ENCODE measurements at places on chromosomes 2 and 18.

GRCh38 chr2:152099367-152100050 is 665 bp upstream of the CACNB4 start:
- DNase-seq = no peak

DNA sequence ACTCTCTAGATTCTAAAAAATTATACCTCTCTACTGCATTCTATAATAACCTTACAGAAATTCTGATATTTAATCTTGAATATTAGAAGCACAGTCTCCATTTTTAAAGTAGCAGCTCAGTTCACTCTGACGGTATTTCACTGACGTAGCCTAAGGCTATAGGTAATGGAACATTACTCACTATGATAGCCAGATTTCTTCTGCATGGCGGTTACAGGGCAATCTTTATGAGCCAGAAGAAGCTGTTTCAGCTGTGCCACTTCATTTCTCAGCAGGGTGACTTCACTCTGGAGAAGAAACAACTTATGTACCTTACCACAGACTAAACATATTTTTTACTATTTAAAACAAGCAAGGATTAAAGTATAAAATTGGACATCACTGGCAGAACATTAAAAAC is 75.3 kb upstream of the CHN1 start:
- DNase-seq = no peak

GRCh38 chr2:133977405-133977804 is 276.5 kb upstream of the MGAT5 start:
- DNase-seq = peak; percentile 12

- DNase-seq = no peak
Measured at GRCh38 chr2:152047824-152048471, 50.9 kb downstream of the CACNB4 start.

GRCh38 chr2:133801946-133802345 is 233.7 kb upstream of the NCKAP5 start:
- DNase-seq = no peak

- no peak for DNase-seq
Measured at GRCh38 chr2:2232167-2232566, 98.9 kb downstream of the MYT1L start.

GRCh38 chr2:86825036-86825692 is 34.5 kb upstream of the CD8A start:
- DNase-seq = no peak

GRCh38 chr2:60888853-60889252 is 7.5 kb downstream of the REL start:
- no peak for DNase-seq

GRCh38 chr2:157329524-157329923 is 3.9 kb upstream of the ERMN start:
- DNase-seq = no peak

- DNase-seq = no peak
Measured at GRCh38 chr2:137255990-137256389, 490.6 kb downstream of the THSD7B start.

DNA sequence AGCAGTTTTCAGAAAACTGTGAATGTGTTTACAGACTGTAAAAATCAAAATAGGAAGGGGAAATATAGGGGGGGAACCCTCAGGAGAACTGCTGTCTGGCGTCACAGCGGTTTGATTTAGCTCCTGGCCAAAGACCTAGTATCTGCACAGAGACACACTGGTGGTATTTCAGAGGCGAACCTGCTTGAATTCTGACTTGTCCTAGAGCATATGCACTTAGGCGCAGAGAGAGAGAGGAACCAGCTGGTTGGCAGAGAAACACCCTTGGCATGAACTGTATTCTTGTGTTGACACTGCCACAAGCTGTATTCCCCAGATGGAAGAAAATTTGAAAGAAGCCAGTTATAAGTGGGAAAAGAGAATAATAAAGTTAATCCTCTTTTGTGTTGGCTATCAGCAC is 506.5 kb upstream of the NRP2 start:
- no peak for DNase-seq

GRCh38 chr2:29662861-29663260 is 258.5 kb downstream of the ALK start:
- DNase-seq = no peak

DNA sequence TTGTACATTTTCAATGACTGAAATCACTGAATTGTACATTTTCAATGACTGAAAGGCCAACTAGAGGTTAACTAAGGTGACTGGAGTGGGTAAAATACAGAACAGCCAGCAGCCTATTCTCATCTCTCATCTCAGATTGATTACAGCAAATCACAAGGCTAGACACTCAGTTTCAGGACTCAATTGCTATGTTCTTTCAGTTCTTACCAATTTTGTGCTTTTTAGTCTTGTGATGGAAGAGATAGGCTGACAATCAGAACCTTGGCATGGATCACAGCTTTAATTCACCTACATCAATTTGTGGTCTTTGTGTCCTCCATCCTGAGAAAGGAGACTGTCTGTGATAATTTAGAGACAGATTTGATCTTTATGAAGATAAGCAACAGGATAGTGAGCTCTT is 124.7 kb downstream of the GULP1 start:
- no peak for DNase-seq

DNA sequence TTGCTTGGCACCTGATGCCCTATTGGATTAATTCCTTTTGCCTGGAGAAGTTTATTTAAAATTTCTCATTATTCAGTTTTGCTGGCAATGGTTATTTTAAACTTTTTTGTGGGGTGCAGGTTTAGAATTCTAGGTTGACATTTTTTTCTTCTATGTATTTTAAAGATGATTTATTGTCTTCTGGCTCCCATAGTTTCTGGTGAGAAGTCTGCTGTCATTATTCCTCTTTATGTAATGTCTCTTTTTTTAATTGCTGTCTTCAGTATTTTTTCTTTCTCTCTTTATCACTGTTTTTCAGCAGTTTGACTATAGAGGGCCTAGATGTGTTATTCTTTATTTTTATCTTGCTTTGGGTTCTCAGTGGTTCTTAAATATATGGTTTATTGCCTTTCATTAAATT is 182.2 kb upstream of the STON1 start:
- DNase-seq = no peak

- DNase-seq = no peak
Measured at GRCh38 chr2:8597559-8598225, 84.2 kb upstream of the ID2 start.

GRCh38 chr2:37770797-37771196 is 99.4 kb upstream of the CDC42EP3 start:
- no peak for DNase-seq

DNA sequence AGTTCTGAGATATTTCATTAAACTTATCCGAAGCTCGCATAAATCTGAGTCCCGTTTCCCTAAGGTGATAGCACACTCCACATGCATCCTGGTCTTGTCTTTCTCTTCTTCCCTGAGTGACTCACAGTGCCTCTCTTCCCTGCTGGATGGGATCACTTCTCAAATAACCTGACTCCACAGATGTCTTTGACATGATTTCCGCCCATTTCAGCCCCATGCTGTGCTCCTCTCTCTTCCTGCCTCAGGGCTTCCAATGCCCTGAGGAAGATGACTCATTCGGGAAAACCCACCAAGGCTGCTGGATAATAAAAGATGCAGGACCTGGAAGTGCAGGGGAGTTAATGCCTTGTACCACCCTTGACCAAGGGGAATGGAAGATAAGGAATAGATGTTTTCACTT is 441.7 kb upstream of the SOX11 start:
- DNase-seq = no peak

DNA sequence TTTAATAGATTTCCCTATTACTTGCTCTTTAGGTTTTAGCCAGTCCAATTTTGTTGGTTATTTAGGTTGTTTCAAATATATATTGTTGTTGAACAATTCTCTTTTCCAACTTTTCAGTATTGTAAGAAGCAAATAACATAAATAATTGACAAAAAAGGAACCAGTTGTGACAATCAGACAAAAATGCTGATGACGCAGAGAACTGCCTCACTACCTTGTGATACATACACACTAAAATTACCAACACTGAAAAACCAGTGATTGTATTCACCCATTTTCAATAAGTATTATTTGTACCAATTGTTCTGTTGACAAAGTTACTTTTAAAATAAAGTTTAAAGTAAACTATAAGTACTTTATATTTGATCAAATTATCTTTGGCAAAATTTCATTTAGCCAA is 43.1 kb upstream of the NABP1 start:
- DNase-seq = no peak

- DNase-seq = peak; percentile 34
Measured at GRCh38 chr2:201452058-201452921, 750 bp downstream of the STRADB start.

DNA sequence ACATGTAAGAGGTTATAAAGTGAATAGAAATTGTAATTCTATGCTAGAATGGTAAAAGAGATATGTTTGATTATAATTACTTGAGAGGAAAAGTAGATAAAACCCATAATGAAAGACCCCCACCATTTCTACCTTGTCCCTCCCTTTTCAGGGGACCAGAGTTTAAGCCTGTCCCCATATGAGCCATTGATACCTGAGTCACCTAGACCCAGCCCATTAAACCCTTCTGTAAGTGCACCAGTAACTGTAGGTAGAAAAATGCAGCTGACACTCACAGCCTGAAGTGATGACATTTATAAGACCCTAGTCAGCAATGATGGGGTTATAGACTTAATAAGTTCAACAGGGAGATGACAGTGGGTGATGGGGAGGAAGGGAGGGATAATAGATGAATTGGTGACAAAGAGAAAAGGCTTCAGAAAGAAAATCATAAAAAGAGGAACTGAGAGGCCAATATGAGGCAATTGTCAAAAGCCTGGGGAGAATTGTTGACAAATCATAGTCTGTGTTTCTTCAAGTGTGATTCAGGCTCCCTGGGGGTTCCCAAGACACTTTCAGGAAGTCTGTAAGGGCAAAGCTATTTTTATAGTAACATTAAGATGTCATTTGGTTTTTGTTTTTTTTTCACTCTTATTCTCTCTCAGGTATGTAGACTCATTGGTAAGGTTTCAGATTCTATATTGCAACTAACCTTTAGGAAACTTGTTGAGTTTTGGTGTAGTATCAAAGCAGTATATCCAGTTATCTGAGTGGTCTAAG is 544.2 kb downstream of the SATB2 start:
- DNase-seq = no peak

DNA sequence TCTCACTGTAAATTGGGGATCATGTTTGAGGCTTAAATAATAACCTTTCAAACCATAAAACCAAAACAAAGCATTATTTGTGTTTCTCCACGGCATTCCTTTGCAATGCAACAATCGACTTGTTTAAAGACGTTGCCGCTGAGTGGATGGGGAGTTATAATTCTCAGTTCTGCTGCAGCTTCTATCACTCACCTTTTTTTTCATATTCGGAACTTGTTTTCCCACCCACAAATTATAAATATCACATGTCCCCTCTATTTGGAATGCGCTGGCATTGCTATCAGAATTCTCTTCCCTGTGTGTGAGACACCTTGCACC is 372.8 kb upstream of the SMIM21 start:
- DNase-seq = no peak

DNA sequence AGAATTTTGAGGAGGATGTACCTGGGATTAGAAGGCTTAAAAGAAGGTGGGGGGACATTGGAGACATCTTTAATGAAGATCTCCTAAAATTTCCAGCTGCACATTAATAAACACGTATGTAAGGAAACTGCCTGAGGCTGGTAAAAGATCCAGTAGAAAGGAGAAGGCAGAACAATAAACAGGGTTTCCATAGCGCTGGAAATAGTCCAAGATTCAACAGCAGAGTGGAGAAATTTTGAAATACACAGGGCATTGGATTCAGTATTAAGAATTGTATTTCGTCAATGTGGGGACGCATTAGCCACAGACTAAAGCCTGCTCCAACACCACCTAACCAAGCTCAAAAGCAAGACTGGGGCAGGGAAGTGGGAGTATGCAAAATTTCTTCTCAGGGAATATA is 606.9 kb upstream of the NRXN1 start:
- no peak for DNase-seq

GRCh38 chr18:36735130-36735529 is 93.7 kb downstream of the TPGS2 start:
- no peak for DNase-seq

- DNase-seq = no peak
Measured at GRCh38 chr2:231244382-231245248, 46.2 kb downstream of the ARMC9 start.

GRCh38 chr18:73503326-73503725 is 635.5 kb upstream of the NETO1 start:
- DNase-seq = no peak

- DNase-seq = no peak
Measured at GRCh38 chr18:57527556-57528229, 58.8 kb downstream of the FECH start.

DNA sequence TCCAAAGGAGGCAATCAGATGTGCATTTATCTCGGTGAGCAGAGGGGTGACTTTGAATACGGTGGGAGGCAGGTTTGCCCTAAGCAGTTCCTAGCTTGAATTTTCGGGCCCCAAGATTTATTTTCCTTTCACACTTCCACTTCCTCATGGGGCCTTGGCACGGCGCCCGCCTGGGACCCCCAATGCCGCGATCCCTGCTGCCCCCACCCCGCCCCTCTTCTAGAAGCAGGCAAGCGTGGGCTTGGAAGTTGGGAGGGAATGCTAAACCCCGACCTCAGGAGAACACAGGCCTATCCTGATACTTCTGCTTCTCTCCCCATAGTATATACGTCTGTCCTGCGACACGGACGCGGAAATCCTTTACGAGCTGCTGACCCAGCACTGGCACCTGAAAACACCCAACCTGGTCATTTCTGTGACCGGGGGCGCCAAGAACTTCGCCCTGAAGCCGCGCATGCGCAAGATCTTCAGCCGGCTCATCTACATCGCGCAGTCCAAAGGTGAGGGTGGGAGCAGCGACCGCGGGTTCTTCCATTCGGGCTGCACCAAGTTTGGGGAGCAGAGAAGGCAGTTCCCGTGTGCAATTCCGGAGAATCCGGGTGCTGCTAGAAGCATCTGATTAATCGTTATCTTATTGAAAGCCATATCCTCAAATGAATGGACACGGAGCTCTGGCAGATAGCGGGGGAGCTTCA is 21.6 kb downstream of the TRPM8 start:
- no peak for DNase-seq

DNA sequence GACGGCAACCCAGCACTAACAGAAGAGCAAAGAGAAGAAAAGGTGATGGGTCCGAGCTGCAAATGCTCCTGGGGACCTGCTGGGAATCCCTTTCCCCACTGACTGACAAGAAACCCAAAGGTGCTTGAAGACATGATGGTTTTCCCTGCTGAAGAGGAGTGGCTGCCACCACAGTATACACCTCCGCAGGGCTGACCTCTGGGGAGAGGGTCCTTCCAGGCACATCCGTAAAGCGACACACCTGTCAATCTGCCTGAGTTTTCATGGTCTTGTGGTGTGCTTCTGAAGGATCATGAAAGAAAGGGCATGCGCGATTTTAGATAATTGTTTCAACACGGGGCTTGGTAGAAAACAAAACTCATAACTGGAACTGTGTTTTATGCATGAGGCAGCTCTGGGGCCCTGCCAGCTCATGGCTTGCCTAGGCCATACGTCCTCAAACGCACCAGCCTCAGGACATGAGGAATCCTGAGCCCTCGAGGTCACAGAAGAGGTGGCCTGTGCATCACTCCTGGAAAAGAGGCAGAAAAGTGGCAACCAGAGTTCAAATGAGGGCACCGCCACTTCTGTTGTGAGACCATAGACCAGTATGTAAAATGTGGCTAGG is 51.8 kb downstream of the SERTAD2 start:
- no peak for DNase-seq

- no peak for DNase-seq
Measured at GRCh38 chr2:229050133-229050532, 221.0 kb downstream of the PID1 start.

All from midbrain (tissue), 1 donor.